ENCODE measurements at places on chromosomes 2 and 18. TPM values are rescaled to one million over a fixed set of nuclear protein-coding genes. Genes with fewer than 3 reads are reported as not detected.
A peak's percentile ranks its signal among the peaks of the same experiment; 100 is the strongest.

DNA sequence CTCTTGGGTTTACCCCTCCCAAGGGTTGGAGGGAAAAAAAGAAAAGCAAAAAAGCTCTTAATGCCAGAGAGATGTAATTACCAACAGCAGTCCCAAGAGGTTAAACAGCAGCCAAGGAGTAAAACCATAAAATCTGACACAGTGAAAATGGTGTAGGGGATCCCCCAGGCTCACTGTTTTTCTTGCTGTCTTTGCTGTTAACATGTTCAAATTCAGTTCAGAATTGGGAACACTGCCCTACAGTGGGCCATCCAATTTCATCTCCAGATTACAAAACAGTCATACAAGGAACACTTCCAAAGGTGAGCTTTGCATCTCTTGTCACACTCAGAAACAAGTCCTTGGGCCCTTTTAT, 54.5 kb downstream of the PLEKHM3 start:
- no peaks in the 10 kb centered on the region for H3K27me3 ChIP-seq
- no peaks in the 10 kb centered on the region for H3K36me3 ChIP-seq
- no peak for DNase-seq
- no peak overlapping the region for H3K27ac ChIP-seq
- peaks cover 13% of the 10 kb centered on the region for H3K4me1 ChIP-seq

- H3K36me3 ChIP-seq: no peaks in the 10 kb centered on the region
- no peak overlapping the region for H3K4me3 ChIP-seq
- no peak overlapping the region for H3K27ac ChIP-seq
- H3K27me3 ChIP-seq: no peaks in the 10 kb centered on the region
These were observed 198.3 kb downstream of the MGAT5 start for GRCh38 chr2:134452042-134452733.

DNA sequence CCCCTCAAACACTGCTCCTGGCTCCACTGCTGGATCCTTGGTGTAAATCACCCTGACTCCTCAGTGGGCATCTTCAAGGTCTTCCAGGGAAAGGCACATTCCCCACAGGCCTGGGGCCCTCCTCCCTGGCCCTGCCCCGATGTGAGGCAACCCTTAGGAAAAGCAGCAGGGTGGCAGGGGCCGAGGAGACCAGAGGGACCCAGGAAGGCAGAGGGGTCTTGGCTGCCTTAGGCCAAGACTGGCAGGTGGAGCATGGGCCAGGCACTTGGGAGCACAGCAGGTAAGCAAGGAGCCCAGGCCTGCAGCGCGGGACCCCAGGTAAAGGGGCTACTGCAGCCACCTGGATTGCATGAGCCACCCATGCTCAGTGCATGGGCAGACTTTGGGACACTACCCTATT, 96.9 kb downstream of the GYPC start:
- H3K4me3 ChIP-seq: no peak overlapping the region
- no peaks in the 10 kb centered on the region for H3K36me3 ChIP-seq
- no peaks in the 10 kb centered on the region for H3K4me1 ChIP-seq
- no peak for DNase-seq

DNA sequence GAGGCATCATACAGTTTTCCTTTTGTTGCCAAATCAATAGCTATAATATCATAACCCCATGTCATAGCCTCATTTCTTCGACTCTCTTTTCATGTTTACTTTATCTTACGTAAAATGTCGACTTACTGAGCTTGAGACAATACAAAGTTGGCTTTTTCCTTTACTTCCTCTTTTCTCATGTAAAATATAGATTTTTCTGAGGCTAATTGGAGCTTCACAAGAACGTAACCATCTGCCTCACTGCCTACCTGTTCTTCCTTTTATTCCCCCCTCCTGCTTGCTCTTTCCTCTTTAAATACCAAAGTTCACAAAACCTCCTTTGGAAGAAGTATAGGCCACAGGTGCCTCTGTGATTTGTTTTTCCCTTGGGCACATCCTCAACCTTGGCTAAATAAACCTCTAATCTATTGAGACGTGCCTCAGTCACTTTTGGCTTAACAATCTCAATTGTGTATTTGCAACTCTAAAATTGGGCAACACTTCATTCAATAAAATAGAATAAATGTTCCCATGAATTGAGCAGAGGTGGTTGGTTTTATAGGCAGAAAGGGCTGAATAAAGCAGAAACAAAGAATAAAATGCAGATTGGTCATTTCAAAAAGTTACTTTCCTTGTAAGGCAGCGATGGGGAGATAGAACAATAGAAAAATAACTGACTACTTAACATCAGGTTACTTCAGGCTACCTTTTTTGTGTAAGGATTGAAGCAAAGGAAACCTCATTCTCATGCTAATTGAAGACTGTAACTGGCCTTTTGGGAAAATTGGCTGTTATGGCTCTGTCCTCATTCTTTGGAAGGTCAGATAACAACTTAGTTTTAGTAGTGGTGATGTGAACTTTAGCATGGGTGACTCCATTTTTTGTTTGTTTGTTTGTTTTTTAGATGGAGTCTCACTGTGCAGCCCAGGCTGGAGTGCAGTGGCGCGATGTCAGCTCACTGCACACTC, 21.3 kb downstream of the COMMD1 start:
- no peaks in the 10 kb centered on the region for H3K27me3 ChIP-seq
- no peaks in the 10 kb centered on the region for H3K36me3 ChIP-seq
- H3K4me1 ChIP-seq: no peaks in the 10 kb centered on the region
- H3K27ac ChIP-seq: no peak overlapping the region

DNA sequence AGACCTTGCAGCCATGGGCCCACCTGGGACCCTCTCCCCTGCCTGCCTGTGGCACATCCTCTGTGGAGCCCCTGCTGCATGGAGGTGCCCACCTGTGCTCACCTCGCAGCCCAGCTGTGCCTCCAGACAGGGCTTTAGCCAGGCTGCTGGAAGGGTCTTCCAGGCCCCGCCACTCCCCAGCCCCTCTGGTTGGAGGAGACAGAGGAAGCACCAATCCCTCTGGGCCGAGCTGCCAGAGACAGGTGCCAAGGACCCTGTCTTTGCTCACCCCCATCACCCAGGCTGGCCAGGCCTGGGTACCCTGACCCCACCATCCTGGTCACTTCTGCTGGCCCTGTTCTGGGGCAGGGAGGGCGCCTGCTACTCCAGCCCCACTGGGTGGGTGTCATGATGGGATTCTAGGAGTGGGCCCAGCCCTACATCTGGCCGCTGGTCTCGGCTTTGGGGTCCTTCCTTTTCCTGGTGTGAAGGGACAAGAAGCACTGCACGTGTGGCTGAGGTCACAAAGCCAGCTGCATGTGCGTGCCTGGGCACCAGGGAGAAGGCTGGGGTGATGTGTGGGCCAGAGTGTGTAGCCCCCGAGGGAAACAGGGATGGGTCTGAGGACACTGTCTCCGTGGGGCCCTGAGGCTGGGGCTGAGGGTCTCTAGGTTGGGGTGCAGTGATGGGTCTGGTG, 9.3 kb upstream of the NEU4 start:
- no peak overlapping the region for H3K4me3 ChIP-seq
- no peak for DNase-seq
- H3K4me1 ChIP-seq: no peaks in the 10 kb centered on the region
- no peaks in the 10 kb centered on the region for H3K36me3 ChIP-seq

Gene SLC4A3
- 7.3 TPM for total RNA-seq

GRCh38 chr2:234676109-234676782, 179.4 kb upstream of the ARL4C start:
- peak; percentile 88 for DNase-seq
- peak overlapping the region; percentile 54 for H3K27ac ChIP-seq
- H3K4me3 ChIP-seq: no peak overlapping the region
- H3K27me3 ChIP-seq: no peaks in the 10 kb centered on the region
- H3K36me3 ChIP-seq: no peaks in the 10 kb centered on the region
